AML-193 (cell line): ENCODE measurements at places on chromosomes 7 and 10.

DNA sequence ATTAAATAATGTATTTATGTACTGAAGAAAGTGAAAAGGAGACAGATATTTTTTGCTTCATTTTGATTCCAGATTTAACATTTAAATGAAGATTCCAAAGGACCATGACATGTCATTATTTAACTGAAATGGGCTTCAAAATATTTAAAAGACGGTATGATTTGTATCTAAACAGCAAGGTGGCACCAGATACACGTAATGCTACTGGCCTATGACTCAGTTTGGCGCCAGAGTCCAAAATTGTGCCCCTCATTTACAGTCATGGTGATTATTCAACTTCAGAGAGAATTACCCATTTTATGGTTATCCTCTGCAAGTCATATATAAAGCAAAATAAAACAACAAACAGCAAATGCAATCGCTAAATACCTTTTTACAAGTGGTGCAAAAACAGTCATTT is 94.5 kb downstream of the ETV1 start:
- no peak for DNase-seq

- no peak for DNase-seq
Measured at GRCh38 chr10:63767138-63767801, 246.1 kb downstream of the REEP3 start.

GRCh38 chr10:13056456-13057077 is 43.4 kb upstream of the OPTN start:
- no peak for DNase-seq

DNA sequence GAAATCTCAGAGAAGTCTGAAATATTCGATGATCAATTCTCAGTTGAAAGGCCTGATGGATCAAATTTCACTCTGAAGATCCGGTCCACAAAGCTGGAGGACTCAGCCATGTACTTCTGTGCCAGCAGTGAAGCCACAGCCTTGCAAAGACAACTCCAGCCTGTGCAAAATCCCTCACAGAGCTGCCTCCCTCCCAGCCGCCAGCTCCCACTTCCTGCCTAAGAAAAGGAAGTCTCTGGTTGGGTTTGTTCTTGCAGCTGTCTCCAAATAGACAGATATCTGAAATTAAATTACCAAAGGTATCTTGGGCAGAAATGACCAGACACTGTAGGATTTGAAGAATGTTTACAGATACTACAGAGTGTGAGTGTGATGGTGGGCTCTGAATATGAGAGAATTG is 43.4 kb upstream of the PRSS58 start:
- DNase-seq, result peak; percentile 46
